Ovary (tissue), 10 donors: ENCODE measurements at places on chromosomes 2 and 18.

- DNase-seq, result no peak
Observed at GRCh38 chr2:73850009-73850408, 21.2 kb downstream of the STAMBP start.

DNA sequence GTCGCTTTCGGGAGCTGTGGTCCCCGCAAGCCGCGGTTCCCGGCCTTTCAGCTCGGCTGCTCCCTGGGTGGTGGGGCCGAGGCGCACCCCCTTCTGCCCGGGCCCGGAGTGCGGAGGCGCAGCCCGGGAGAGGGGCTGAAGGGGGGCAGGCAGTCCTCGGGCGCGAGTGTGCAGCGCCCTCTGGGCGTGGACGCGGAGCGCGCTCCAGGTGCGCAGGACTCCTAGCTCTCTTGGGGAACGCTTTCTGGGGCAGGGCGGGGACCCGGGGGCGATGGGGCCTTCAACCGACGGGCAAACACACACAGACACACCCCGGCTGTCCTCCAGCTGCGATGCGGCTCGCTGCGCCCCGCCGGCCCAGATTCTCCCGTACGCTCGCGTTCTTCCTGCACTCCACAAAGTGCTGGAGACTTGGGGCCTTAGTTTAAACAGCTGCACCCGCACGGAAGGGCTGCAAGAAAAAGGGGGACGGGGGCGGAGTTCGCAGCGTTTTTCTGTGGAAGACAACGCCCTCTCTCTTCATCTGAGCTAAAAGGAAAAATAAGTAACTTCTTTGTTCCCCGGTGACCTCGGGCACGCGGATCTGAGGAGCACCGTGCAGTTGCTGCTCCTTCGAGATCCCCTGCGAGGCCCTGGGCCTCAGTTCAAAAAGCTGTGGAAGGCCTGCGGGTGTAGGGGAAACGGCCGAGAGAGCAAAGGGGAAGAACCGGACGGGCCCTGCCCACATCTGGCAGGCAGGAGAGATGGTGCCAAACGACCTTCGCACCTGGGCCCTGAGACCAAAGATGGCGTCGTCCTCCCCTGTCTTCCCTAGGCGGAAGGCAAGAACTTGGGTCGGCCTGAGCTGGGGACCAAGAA, 593 bp upstream of the SDC1 start:
- peak; percentile 74 for DNase-seq

DNA sequence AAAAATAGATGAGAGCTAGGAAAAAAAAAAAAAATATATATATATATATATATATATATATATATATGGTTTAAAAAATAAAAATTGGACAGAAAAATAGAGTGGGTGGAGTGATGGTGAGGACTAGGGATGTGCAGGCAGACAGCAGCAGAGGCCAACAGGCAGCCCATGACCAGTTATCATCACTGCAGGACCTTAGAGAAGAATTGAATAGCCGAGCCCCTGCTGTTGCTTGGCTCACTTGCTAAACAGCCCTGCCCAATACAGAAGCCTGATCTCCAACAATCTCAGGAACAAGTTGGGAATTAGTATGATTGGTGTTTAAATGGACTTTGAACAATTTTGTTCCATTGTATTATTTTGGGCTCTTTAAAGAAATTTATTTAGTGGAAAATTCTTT, 967.5 kb upstream of the PIK3C3 start:
- no peak for DNase-seq

DNA sequence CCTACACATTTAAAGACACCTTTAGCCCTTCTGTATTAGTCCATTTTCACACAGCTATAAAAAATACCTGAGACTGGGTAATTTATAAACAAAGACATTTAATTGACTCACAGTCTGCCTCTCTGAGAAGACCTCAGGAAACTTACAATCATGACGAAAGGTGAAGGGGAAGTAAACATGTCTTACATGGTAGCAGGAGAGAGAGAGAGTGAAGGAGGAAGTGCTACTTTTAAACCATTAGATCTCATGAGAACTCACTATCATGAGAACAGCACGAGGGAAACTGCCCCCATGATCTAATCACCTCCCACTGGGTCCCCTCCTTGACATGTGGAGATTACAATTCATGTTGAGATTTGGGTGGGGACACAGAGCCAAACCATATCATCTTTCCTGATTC, 946.6 kb downstream of the SLC4A3 start:
- no peak for DNase-seq

GRCh38 chr18:9474108-9474982, 968 bp upstream of the RALBP1 start:
- DNase-seq, result no peak

DNA sequence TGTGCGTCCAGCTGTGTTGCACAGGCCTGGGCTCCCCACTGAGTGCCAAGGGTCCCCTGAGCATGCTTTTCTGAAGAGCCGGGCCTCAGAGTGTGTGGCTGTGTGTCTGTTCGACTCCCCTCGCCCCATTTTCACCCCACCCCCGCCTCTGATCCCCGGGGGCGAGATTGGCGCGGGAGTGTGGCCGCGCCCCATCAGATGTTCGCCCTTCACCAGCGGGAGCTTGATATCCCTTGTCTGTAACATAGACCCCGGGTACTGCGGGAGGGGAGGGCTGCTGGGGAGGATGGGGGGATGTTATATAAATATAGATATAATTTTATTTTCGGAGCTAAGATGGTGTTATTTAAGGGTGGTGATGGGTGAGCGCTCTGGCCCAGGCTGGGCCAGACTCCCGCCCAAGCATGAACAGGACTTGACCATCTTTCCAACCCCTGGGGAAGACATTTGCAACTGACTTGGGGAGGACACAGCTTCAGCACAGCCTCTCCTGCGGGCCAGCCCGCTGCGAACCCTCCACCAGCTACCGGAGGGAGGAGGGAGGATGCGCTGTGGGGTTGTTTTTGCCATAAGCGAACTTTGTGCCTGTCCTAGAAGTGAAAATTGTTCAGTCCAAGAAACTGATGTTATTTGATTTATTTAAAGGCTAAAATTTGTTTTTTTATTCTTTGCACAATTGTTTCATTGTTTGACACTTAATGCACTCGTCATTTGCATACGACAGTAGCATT, 1.5 kb downstream of the RHOB start:
- peak; percentile 50 for DNase-seq

- no peak for DNase-seq
Observed at GRCh38 chr2:129436809-129437208, 542.7 kb upstream of the RAB6C start.

DNA sequence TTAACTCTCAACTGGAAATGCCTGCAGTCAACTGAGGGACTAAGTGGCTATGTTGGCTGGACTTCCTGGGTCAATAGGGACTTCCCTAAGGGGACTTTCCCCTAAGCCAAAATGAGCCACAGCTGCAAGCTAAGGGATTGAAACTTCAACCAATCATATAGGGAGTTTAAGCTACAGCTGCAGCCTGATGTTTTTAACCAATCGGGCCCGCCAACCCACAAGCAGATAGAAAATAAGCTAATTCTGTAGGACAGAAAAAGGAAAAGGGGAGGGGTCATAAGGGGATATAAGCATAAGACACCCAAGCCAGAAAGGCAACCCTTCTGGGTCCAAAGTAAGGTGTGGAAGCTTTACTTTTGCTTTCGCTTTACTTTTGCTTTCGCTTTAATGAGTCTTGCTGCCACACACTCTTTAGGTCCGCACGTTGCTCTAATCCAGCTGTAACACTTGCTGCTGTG, 927.5 kb downstream of the ERBB4 start:
- no peak for DNase-seq

- no peak for DNase-seq
Observed at GRCh38 chr2:199994896-199995295, 39.5 kb downstream of the MAIP1 start.

DNA sequence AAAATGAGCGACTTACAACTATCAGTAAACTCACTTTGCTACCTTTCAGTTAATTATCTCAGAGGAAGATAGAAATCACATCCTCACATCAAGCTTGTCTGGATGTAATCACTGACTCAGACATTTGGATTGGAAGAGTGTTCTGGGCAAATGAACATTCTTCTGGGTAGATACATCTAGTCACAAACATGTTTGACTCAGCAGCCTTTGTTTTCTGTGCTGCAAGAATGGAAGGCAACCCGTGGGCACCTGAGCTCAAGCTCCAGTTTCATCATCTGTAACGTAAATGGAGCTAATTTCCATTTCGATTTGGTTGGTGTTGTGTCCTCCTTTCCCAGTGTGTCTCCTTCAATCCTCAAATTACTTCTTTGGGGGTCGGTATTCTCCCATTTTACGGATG, 58.5 kb downstream of the ACAA2 start:
- DNase-seq, result no peak

GRCh38 chr2:6995391-6996097, 78.3 kb downstream of the RNF144A start:
- no peak for DNase-seq

- no peak for DNase-seq
Observed at GRCh38 chr18:63953811-63954210, 4.7 kb downstream of the HMSD start.

DNA sequence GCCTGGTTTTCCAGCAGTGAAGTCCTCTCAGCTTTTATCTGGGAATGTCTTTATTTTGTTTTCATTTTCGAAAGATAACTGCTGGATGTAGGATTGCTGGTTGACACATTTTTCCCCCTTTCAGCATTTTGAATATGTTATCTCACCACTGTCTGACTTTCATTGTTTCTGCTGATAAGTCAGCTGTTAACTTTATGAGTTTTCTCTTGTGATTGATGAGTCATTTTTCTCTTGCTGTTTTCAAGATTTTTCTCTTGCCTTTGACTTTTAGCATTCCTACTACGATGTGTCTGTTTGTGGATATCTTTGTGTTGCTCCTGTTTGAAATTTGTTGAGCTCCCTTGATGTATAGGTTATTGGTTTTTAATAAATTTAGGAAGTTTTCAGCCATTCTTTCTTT, 85.5 kb downstream of the AGPS start:
- no peak for DNase-seq

DNA sequence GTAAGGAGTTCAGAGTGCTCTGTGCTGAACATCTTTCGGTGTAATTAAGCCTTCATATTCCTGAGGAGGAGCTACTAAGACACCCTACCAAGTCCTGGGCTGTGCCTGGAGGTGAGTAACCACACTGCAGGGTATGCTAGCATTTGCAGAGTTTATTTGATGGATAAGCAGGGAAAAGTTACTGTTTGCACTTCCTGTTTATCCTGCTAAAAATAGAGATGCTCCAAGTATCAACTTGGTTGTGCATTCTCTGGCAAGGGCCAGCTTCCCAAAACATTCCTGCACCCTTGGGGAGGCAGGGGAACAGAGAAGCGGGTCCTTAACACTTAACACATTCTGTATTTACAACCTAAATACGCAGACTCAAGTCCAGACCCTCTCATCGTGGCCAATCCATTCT, 49.8 kb downstream of the PARD6G start:
- no peak for DNase-seq

DNA sequence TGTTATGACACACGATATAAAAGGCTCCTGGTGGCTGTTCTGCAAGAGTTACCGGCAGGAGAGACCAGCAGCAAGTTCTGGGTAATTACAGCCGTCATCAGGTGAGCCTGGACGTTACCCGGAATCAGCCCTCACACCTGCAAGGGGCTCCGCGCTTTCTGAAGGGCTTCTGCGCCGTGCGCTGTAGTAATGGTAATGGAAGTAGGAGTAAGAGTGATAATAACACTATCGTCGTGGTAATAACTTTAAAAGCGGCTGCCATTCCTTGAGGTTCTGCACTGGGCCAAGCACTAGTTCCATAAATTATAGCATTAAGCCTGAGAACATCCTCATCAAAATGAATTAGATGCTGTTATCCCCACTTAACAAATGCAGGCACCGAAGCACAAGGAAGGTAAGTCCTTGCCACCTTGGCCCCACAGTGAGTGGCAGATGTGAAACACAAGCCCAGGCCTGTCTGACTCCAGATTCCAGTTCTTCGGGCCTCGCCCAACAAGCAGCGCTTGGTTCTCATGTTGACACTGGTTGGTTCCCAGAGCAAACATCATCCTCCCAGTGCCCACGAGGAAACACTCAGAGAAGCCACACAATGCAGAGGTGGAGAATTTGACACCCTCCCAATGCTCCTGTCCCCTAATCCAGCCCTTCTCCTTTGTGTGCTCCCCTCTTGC, 205.2 kb downstream of the EIPR1 start:
- DNase-seq, result no peak

DNA sequence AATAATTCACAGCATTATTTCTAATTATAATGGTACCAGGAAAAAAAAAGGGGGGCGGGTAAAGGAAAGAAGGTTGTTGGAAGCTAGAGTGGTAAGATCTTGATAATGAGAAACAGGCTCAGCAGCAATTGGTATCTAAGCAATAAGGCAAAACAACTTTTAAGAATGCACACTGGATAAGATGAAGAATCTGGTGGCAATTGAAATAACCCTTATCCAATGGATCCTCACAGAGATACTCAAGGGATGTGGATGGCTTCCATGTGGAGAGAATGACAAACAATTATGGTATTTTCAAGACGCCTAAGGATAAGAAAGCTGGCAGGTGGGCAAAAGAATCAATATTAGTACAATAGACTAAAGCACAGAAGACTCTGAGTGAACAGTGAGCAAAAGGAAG, 153.6 kb downstream of the UPP2 start:
- DNase-seq, result no peak

DNA sequence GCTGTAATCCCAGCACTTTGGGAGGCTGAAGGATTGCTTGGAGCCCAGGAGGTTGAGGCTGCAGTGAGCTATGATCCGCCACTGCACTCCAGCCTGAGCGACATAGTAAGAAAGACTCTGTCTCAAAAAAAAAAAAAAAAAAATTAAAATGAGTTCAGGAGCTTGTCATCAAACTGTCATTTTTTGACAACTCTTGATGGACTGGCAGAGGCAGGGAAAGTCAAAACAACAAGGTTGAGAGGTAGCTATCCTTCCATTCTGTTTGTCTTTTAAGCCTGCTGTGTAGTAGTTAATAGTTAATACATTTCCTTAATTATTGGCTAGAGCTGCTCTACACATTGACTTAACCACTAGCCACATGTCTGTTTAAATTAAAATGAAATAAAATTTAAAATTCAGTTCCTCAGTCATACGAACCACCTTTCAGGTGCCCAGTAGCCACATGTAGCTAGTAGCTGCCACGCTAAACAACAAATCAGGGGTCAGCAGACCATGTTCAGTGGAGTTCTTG, 22.7 kb downstream of the DPYSL5 start:
- DNase-seq, result no peak

DNA sequence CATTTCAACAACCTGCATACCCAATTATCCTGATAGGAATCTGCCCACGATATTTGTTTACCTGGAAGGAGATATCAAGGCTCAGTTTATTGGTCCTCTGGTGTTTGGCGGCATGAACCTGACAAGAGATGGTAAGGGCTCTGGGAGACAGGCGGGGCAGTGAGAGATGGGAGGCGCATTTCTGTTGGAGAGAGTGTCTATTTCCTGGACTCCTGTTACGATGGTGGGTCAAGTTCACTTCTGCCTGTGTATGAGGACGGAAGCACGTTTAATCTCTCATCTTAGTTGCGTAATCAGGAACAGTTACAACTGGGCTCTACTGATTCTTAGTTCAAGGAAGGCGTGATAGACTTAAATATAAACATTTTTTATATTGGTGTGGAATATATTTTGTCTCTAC, 8.9 kb downstream of the PDCL3 start:
- DNase-seq, result no peak
